ENCODE measurements at places on chromosomes 12 and 14.

DNA sequence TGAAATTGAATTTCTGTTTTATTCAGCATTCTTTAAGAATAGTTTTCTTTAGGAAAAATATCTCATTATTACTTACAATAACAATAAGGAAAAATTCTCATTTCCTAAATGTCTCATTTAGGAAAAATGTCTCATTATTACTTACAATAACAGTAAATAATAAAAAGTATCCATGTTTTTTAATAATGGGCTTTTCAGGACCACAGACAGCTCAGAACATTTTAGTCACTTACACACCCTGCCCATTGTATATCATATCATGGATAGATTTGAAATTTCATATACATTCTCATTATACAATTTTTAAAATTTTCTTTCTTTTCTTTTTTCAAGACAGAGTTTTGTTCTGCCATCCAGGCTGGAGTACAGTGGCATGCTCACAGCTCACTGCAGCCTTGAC is 58.9 kb downstream of the ASCL1 start:
- no peak for DNase-seq

GRCh38 chr14:37903343-37904191 is 304.1 kb upstream of the SSTR1 start:
- no peak for DNase-seq

GRCh38 chr12:106343214-106343528 is 14.4 kb upstream of the POLR3B start:
- DNase-seq: no peak

DNA sequence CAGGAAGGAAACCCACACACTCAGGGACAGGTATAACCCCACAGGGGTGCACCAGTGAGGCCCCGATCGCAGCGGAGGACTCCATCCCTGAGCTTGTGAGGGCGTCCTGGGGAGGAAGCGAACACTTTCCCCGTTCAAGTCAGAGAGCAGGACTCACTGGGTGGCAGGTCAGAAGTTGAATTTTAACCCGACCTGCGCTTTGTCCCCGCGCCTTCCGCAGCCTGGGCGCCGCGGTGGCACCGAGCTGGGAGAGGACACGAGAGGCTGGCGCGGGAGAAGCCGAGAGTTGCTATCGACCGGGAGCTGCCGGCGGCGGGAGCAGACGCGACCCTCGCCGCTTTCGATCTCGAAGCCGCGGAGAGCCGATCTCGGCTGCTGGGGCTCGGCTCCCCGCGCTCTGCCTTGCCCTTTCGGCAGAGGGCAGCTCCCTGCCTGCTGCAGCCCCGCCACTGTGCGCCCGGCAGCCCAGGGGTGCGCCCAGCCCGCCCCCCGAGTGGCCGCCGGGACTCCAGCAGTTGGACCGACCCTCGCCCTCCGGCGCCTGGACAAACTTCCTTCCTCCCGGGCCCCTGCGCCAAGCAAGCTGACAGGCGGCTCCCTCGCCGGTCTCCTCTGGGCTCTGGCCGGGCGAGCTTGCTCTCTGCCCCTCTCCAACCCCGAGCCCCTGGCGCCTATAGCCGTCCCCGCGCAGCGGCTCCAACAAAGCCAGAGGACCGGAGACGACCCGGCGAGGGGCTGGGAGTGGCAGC is 918 bp downstream of the LIN7A start:
- no peak for DNase-seq

GRCh38 chr12:102816816-102817434 is 100.1 kb downstream of the PAH start:
- DNase-seq: no peak

DNA sequence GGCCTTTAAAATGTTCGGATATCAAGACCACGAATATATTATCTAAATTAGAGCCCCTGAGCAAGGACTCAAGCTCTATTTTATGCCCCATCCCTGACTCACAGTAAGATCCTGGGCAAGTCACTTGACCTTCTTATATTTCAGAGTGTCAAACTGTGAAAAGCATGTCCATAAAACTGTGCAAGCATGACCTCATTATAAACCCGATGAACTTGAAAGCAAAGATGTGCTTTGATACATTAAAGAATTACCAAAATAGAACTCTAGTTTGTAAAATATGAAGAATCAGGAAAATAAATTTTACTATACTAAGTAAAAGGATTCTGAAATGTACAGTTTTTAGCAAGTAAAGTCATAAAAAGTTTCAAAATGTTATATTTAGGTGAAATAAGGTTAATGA is 2.9 kb upstream of the CALM1 start:
- no peak for DNase-seq

- DNase-seq: no peak
Measured at GRCh38 chr12:83465632-83466031, 778.9 kb downstream of the TMTC2 start.

- peak; percentile 37 for DNase-seq
Measured at GRCh38 chr14:99270458-99271220, 1.4 kb downstream of the BCL11B start.

All from activated naive CD4-positive, alpha-beta T cell (primary cell).